SW480 (cell line): ENCODE measurements at places on chromosomes 1 and 21.

DNA sequence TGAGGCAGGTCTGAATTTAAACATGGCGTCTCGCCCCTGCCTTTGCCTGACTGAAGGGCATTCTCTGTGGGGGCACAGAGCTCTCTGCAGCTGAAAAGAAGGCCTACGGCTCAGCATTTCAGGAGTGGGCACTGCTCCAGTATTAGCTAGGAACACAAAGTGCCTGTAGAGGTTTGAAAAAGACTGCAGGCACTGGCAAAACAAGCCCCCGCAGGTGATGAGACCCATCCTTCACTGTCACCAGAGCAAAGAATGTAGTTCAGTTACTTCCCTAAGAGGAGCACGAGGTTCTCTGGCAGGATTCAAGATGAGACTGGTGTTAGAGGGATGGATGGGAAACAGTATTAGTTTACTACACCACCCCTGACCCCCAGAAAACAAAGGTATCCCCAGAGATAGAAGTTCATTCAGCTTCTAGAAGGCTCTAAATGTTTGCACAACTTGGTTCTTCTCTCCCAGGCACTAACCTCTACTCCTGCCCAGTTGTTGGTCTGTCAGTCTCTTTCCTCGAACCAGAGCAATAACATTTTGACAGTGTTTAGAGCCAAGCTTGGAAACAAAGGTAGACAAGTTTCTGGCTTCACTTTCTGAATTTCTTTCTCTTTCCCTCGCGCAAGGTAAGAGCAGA, 101.9 kb upstream of the KCNE2 start:
- no peak for DNase-seq

GRCh38 chr1:67791261-67791660, 42.0 kb downstream of the GNG12 start:
- no peak for DNase-seq

GRCh38 chr1:203272633-203273205, 32.6 kb upstream of the BTG2 start:
- DNase-seq: no peak

DNA sequence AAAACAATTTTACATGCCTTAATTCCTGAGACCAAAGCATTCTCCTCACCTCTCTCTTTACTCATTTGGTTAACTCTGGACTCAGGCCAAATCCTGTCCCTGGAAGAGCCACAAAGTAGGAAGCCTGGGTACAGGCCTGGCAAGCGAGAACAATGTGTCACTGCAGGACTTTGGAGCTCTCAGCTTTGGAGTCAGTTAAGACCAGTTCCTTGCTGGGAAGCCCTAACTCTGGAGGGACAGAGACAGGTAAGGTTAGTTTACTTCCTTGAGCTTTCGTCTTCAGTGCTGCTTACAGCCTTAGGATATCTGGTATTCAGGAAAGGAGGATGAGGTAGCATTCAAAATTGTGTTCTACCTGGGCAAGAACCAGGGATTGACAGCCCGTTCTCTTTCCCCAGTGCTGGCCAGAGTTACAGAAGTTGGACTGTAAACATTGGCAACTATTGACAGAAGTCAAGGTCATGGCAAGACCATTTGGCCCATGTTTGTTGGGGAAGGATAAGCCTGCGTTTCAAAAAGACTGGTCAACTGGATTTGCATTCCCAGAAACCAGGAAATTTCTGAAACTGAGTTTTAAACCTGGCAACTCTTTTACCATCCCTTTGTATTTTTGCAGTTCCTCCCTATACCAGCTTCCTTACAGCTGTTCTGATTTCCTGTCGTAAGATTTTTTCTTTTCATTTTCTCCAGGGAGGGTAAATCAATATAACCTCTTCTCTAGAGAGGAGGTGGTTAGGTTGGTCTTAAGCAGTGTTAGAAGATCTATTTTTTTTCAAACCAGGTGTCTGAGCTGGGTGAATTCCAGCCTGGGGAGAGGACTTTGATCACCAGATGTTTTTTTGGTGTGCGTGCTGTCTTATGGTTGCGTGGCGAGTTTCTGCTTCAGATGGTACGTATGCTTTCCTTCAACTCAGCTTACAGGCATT, at the start of gene C4BPB:
C4BPB (plus strand) TSS at position 160 of the 926 bp plus-strand sequence; CDS start at position 832, 672 bp downstream.
- peak; percentile 24 for DNase-seq
